ENCODE measurements at places on chromosomes 1 and 21.

DNA sequence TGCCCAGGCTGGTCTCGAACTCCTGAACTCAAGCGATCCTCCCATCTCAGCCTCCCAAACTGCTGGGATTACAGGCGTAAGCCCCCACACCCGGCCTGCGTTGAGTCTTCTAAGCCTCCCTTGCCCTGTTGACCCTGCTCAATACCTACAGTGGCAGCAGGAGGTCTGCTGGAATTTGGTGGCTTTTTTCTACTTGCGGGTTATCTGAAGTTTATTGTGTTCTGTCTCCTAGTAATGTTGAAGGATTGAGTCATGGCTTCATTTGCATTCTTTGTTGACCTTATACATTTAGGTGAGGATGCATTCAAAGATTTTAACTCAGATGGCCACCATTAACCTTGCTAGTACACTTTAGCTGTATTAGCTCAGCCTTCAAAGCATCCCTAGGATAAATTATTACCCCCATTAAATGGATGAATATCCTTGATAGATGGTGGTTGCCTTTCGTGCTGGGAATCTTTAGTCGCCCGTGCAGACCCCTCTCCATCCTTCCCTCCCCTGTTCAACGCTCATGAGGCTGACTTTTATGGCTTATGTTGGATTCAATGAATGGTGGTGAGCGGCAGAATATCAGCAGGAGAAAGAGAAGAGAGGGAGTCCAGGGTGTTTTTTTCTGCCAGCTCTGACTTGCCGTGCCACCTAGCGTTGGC is 9.7 kb upstream of the NPPB start:
- DNase-seq, result no peak

GRCh38 chr1:229225331-229225782 is 45.6 kb upstream of the RAB4A start:
- no peak for DNase-seq

DNA sequence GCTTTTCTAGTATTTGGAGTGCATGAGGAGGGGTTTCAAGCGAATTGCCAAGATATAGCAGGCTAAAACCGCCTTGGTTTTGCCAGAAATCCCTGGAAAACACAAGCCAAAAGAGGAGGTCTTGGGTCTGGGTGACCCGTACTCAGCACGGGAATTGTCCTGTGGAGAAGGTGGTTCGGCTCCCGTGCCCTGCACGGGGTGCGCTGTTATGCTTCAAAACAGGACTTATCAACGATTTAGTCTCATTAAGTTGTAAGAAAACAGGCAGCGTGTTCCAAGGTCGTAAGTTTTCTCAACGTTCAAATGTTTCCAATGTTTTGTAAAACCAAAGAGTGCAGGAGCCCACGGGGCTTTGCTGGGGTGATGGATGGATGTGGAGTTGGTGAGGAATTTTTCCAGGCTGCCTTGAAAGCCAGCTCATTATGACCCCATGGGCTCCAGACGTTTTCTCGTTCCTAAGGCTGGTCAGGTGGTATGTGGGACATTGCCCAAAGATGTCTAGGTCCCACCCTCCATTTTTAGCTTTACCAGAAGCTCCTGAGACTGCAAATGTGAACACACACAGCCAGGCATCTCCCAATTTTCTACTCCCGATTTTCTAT is 75.4 kb upstream of the CLDN14 start:
- DNase-seq, result no peak

- DNase-seq, result no peak
These were observed 438.5 kb downstream of the MATN1 start for GRCh38 chr1:30284728-30285475.

- no peak for DNase-seq
These were observed 519 bp downstream of the FNBP1L start for GRCh38 chr1:93448292-93448982.

DNA sequence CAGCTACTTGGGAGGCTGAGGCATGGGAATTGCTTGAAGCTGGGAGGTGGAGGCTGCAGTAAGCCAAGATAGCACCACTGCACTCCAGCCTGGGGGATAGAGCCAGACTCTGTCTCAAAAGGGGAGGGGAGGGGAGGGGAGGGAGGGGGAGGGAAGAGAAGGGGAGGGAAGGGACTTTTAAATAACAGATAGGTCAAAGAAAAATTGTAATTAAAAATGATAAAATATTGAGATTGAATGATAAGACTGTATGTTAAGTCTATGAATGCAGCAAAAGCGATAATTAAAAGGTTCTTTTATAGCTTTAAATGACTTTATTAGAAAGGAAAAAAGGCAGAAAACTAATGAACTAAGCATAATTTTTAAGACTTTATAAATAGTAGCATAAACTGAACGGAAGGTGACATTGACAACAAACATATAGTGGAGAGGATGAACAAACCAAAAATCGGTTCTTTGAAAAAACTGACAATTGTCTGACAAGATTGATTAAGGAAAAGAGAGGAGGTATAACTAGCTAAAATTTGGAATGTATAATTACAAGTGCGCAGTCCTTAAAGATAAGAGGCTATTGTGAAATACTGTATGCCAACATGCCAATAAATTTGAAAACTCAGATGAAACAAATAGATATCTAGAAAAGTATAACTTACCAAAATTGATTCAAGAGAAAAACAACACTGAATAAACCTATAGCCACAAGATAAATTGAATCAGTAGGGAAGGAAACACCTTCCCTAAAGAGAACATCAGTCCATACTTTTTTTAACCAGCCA is 8.4 kb downstream of the SPOCD1 start:
- no peak for DNase-seq

DNA sequence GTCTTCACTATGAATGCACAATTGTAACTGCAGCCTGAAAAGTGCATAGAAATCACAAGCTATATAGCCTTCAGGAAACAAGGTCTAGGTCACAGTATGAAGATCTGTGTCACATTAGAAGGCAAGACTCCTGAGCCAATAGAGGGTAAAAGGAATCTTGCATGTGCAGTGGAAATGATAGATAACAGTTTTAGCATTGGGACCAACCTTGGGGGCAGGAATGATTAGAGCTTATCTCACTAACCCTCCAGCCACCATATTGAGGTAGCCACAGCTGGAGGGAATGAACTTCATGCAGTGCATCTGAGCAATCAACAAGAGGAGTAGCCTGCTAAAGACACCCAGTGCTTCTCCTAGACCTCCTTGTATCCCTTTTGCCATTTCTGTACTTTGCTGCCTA is 390.1 kb downstream of the LTN1 start:
- no peak for DNase-seq

- no peak for DNase-seq
These were observed 89.3 kb downstream of the PLD5 start for GRCh38 chr1:242435200-242435599.

DNA sequence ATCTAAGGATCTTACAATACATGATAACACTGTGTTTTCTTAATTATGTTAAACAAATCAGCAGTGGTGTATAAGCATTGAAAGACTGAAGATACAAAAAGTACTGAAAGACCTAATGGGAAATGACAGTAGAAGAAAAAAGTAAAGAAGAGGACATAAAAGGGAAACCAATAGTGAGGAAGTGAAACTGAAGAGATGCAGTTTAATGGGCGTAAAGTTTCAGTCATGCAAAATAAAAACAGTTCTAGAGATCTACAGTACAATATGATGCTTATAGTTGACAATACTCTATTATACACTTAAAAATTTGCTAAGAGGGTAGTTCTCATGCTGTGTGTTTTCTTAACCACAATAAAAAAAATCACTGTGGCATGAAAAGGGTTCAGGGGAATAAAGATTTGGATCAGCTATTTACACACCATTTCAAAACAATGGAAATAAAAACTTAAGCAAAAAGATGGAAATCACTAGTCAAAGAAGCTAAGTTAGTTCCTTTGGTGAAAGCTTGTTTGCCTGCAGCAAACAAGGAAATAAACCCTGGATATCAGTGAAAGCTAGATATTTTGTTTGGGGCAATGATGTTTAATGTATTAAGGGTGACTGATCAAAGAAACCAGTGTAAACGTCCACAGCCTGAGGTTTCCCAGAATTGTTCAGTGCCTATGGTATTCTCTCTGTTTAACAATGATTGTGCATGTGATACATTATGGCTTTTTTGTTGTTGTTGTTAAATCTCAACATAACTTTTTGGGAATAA is 1160.8 kb upstream of the ADGRL2 start:
- DNase-seq, result no peak

DNA sequence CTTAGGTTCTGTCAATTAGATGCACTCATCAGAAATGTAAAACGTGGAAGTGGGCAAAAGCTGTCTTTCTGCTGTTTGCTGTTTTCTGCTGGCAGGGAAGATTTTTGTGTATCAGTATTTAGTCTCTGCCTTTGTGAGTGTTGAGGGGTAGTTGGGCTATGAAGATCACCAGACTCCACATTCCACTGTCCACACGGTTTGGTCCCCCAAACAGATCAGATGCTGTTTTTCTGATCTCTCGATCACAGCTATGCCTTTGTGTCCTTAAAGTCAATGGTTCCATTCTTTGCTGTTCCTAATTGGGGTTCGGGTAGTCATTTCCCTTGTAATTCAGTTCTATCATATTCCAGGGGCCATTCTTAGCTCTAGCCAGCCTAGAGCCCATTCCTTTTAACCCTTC is 27.0 kb upstream of the NPL start:
- DNase-seq, result no peak

DNA sequence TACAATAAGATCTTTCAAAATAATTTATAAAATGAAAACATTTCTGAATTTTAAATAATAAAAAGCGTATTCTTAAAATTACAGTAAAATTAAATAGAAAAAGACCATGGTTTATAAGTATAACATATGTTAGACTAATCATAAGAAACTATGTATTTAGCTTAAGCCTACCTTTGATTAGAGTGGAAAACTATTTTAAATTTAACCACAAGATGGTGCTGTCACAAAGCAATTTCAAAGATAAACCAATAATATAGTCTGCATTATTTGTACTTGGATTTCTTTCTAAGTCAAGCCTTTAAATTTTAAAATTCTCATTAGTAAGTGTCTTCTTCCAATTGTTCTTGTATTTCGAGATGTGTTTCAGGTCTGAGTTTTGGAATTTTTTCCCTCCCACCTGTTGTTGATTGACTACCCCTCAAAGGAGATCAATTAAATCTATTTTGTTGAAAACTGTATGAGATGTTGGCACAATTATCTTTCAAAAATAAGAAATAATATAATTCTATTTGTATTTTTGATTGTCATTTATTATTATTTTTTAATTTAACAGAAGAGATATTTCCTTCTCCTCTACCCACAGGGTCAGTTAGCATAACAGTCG is 459.8 kb downstream of the KCNT2 start:
- no peak for DNase-seq

- no peak for DNase-seq
These were observed 198.3 kb upstream of the SAMSN1 start for GRCh38 chr21:14744368-14744767.

- DNase-seq, result no peak
These were observed 129.6 kb downstream of the SYT2 start for GRCh38 chr1:202580619-202581018.

- DNase-seq, result peak; percentile 54
These were observed 15.7 kb downstream of the MATN1 start for GRCh38 chr1:30707412-30708360.

- DNase-seq, result no peak
These were observed 450.3 kb upstream of the ZP4 start for GRCh38 chr1:238340989-238341388.

DNA sequence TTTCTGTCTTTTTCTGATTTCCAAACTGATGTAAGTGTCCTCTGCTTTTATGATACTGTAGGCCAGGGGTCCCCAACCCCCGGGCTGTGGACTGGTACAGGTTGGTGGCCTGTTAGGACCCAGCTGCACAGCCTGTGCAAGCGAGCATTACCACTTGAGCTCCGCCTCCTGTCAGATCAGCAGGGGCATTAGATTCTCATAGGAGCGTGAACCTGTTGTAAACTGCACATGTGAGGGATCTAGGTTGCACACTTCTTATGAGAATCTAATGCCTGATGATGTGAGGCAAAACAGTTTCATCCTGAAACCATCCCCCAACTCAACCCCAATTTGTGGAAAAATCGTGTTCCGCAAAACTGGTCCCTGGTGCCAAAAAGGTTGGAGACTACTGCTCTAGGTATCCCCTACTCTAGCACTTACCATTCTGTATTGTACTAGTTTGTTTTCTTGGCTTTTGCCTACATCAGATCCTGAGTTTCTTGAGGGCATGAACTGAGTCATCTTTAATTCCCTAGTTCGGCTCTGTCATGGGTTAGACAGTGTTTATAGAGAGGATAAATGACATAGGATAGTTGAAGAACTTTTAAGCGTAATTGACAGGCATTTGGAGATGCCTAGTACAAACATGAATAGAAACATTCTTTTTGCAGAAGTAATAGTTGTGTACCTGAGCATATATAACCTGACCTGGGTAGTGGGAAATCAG is 4.1 kb downstream of the ABCD3 start:
- DNase-seq, result no peak

- no peak for DNase-seq
These were observed 6.2 kb upstream of the AADACL3 start for GRCh38 chr1:12709696-12710095.

GRCh38 chr1:156668801-156669637 is 8.2 kb downstream of the NES start:
- DNase-seq, result no peak

DNA sequence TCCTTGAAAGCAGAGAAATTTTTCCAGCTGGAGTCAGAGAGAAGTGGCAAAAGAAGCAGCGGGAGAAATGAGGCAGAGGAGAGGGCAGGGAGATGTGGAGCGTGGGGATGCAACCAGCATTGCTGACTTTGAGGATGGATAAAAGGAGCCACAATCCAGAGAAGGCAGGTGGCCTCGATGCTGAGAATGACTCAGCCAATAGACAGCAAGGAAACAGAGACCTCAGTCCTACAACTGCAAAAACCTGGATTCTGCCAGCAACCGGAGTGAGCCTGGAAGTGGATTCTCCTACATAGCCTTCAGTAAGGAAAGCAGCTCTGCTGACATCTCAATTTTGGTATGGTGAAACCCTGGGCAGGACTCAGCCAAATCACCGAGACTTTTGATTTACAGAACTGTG is 128.9 kb upstream of the ATP1B1 start:
- no peak for DNase-seq

GRCh38 chr1:184019506-184019905 is 18.0 kb downstream of the COLGALT2 start:
- DNase-seq, result no peak

DNA sequence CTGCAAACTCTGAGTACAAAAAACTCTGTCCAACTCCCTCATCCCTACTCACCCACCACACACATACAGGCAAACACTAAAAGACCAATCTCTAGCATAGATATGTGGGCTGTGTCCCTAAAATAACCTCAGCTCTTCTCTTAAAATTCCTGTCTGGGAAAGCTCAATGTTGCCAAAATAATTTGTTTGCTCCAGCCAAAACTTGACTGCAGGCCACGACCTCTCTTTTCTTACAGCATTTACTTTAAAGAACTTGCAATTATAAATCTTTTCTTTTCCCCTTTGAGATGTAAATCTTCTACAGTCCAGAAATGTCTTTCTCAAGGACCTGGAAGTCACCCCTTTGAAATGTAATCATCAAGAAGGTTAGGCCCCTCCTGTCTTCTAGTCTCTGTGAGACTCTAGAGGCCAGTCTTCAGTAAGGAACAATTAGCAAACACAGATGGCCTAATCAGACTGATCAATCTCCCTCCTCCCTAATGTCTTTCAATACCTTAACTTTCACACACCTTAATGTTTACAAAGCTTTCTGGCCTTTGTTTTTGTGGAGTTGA is 483.6 kb upstream of the RGS18 start:
- DNase-seq, result no peak

All from activated CD8-positive, alpha-beta memory T cell treated with anti-CD3 and anti-CD28 coated beads for 48 hours (primary cell).